Activated CD8-positive, alpha-beta T cell treated with anti-CD3 and anti-CD28 coated beads for 36 hours (primary cell): ENCODE measurements at places on chromosomes 1 and 21. TPM values are rescaled to one million over a fixed set of nuclear protein-coding genes. Genes with fewer than 3 reads are reported as not detected.

OR2G6 gene
- total RNA-seq: not detected

BGLAP gene
- 2.2 TPM for total RNA-seq

AADACL4 gene
- not detected for total RNA-seq

REG4 gene
- total RNA-seq: 9.7 TPM

ZNF593OS gene
- not detected for total RNA-seq

FMN2 gene
- total RNA-seq: not detected

RGS16 gene
- 35.6 TPM for total RNA-seq

GNG4 gene
- total RNA-seq: 2.3 TPM

CCDC190 gene
- total RNA-seq: not detected

ACTN2 gene
- 0.18 TPM for total RNA-seq

PPM1J gene
- total RNA-seq: 2.8 TPM

MYOM3 gene
- total RNA-seq: not detected

FMO4 gene
- 1.6 TPM for total RNA-seq

CLDN17 gene
- total RNA-seq: not detected

ATP1A2 gene
- total RNA-seq: not detected

SNX7 gene
- total RNA-seq: not detected

CACNA1S gene
- total RNA-seq: not detected

NT5C1A gene
- total RNA-seq: not detected

SERINC2 gene
- not detected for total RNA-seq

ADAMTS1 gene
- total RNA-seq: 0.20 TPM

PLA2G2E gene
- not detected for total RNA-seq

TMEM82 gene
- total RNA-seq: not detected

CCDC17 gene
- total RNA-seq: 1.9 TPM

KRTAP11-1 gene
- total RNA-seq: not detected

IGSF21 gene
- total RNA-seq: not detected

DIPK1A gene
- total RNA-seq: 8.1 TPM

CALML6 gene
- total RNA-seq: 0.47 TPM

SH2D2A gene
- total RNA-seq: 297 TPM

FCMR gene
- total RNA-seq: 49.4 TPM

EFNA3 gene
- 8.6 TPM for total RNA-seq

KCNJ6 gene
- total RNA-seq: not detected

PLCH2 gene
- total RNA-seq: 6.0 TPM

C8A gene
- not detected for total RNA-seq

BCL2L15 gene
- total RNA-seq: 0.40 TPM

TIPRL gene
- 52.5 TPM for total RNA-seq

CXADR gene
- 0.20 TPM for total RNA-seq

NUAK2 gene
- 1.9 TPM for total RNA-seq
